NCI-H1105 treated with DMSO at 0.1 percent for 48 hours (cell line): ENCODE measurements at places on chromosomes 2 and 18.

DNA sequence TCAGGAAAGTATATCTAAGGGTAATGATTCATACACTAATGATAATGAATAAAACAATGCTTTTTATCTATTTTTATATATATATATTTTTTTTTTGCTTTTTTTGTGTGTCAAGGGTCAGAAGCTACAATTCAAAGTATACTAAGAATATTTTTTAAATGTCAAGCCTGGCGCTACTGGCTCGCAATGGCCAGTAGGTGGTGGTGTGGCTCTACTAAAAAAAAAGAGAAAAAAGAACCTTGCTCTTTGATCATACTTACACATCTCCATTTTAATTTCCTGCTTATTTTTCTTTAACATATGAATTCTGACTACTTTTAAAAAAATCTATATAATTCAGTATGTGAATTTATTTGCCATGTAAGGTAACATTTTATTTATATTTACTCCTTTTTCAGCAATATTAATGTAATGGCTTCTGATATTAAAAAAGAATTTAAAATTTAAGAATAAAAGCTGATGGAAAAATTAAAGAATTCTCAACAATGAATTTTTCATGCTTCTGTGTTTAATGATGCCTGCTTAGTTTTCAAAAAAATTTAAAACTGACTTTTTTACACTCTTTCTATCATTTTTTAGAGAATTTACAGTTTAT is 232.9 kb downstream of the GULP1 start:
- peak; percentile 47 for DNase-seq

DNA sequence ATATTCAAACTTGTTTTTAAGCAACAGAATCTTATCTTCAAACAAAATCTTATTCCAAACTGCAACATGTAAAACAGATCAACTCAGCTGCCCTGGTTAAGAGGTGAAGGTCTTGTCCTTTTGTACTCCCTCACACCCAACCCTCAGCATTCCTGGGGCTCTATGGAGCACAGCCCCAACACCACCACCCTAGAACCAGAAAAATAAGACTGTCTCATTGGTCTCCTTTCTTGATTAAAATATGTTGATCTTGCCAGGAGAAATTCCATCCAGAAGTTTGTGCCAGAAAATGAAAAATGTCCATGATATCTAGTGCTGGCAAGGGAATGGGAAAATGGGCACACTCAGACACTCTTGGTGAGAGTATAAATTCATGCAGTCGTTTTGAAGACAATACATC is 62.1 kb upstream of the TMEM17 start:
- DNase-seq, result no peak

DNA sequence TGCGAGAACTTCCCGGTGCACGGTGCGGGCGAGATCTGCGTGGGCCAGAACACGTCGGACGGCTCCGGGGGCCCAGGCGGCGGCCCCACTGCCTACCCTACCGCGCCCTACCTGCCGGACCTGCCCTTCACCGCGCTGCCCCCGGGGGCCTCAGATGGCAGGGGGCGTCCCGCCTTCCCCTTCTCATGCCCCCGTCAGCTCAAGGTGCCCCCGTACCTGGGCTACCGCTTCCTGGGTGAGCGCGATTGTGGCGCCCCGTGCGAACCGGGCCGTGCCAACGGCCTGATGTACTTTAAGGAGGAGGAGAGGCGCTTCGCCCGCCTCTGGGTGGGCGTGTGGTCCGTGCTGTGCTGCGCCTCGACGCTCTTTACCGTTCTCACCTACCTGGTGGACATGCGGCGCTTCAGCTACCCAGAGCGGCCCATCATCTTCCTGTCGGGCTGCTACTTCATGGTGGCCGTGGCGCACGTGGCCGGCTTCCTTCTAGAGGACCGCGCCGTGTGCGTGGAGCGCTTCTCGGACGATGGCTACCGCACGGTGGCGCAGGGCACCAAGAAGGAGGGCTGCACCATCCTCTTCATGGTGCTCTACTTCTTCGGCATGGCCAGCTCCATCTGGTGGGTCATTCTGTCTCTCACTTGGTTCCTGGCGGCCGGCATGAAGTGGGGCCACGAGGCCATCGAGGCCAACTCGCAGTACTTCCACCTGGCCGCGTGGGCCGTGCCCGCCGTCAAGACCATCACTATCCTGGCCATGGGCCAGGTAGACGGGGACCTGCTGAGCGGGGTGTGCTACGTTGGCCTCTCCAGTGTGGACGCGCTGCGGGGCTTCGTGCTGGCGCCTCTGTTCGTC is 1.7 kb downstream of the FZD7 start:
- no peak for DNase-seq

GRCh38 chr18:13163167-13163927 is 55.2 kb upstream of the LDLRAD4 start:
- DNase-seq, result no peak

DNA sequence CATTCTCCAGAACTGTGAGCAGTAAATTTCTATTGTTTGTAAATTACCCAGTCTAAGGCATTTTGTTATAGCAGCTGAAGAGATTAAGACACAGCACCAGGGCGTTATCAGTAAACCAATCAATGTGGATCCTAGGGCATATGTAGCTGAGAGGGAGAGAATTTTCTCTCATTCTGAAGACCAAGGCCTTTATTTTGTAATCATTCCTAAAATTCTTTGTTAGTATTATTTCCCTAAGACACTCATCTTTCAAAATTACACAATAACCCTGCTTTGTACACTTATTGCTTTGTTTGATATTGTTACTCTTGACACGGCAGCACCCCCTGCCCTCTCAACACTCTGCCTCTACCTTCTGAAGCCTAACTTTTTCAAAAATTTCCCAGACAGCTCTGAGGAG is 419.1 kb downstream of the SLC4A3 start:
- DNase-seq, result no peak

- DNase-seq, result no peak
Measured at GRCh38 chr18:48929941-48930713, 20.6 kb downstream of the SMAD7 start.

DNA sequence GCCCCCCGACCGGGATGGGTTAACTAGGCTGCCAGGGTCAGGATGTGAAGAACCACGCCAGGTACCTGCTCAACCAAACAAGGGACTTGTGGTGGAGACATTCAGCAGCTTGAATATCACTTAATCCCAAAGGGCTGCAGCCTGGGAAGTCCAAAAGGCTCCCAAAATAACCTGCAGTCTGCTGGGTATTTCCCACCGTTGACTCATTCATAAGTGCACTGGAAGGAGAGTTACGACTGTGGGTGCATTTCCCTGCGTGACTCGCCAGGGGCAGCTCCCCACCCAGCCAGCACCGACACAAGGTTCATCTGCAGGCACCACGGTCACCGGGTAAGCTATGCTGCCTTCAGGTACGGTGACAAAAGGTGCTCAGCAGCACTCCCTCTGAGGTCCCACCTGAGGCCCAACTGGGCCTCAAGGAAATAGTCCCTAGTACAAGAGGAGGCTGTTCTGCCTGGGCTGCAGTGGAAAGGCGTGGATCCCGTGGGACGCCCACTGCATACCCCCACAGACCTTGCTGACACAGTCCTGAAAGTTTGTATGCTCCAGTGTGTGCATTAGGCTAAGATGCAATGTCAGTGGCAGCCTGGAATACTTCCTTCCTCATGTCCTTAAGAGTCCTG is 86.5 kb downstream of the UXS1 start:
- no peak for DNase-seq

GRCh38 chr2:177550264-177551200 is 158.0 kb downstream of the AGPS start:
- no peak for DNase-seq

DNA sequence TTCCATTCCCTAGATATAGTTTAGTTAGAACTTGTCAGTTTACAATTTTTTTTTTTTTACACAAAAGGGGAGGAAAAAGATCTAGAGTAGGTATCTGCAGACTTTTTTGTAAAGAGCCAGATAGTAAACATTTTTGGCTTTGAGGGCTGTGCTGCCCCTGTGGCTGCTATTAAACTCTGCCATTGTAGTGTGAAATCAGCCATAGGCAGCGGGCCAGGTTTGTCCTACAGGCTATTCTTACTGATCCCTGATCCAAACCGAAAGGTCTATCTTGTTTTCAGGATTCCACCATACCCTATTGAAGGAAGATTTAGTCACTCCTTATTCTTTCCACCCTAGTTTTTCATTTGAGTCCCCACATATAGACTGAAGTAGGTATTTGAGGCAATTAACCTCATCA is 203.4 kb downstream of the RND3 start:
- DNase-seq, result no peak

- DNase-seq, result no peak
Measured at GRCh38 chr18:43389163-43389562, 111.9 kb upstream of the SYT4 start.

GRCh38 chr2:15047184-15047583 is 414.7 kb downstream of the LRATD1 start:
- DNase-seq, result no peak

DNA sequence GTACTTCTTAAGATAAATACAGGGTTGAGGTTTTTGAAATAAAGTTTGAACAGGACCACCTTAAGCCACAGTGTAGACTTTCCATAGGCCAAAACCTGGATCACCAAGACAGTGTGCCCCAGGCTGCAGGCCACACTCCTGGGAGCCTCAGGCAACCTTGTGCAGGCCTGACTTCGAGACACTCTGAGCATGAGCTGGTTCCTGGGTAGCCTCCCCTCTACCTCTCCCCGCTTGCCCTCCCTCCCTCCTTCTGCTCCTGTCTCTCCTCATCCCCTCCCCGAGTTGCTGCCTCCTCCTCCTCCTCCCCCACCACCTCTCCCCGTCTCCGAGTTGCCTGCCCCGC is 10.6 kb upstream of the PROC start:
- DNase-seq, result no peak

DNA sequence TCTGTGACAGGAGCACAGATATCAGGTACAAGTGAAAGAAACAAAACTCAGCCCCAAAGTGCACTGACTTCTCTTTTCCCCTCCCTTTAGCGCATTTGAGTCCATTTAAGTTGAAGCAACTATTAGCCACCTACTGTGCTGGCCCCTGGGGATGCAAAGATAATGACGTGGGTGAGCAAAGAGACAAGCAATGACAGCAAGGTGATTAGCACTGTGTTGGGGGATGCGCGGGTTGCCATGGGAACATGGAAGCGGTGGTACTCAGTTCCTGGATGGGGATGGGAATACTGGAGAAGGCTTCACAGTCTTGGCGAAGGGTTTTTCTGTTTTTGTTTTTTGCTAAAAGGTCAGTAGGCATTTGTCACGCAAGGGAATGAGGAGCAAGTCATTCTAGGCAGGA is 205.8 kb downstream of the LDLRAD4 start:
- DNase-seq, result no peak

DNA sequence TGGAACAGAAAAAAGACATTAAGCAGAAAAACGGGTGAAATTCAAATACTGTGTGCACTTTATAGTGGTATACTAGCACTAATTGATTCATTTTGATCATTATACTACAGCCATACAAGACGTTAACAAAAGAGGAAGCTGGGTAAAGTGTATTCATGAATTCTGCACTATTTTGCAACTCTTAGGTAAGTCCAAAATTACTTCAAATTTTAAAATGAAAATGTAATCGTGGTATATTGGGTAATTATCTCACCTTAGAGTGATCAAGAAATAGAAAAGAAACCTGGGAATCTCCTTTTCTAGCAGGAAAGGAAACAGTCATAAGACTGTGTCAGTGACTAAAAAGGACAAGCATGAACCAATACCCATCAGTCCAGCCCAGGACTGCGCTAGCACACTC is 5.4 kb downstream of the TGFBRAP1 start:
- no peak for DNase-seq

DNA sequence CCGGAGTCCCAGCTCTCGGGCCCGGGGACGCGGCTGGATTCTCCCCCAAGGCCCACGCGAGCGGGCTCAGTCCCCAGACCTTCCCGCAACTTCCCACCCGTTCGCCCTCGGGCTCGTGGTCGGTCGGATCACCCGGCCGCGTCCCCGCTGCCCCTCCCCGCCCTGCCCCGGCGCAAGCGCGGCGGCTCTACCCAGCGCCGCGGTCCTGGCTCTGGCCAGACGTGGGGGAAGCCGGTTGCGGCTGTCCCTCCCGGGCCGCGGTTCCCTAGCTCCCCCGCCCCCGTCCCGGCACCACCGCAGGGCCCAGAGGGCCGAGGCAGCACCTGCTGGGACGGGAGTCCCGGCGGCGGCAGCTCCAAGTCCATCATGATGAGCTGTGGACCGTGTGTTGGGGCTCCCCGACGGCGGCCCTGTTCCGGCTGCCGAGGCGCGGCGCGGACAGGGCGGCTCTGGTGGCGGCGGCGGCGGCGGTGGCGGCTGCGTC is 276 bp downstream of the NFE2L2 start:
- DNase-seq, result no peak

- DNase-seq, result no peak
Measured at GRCh38 chr2:84946204-84947009, 24.6 kb upstream of the KCMF1 start.

DNA sequence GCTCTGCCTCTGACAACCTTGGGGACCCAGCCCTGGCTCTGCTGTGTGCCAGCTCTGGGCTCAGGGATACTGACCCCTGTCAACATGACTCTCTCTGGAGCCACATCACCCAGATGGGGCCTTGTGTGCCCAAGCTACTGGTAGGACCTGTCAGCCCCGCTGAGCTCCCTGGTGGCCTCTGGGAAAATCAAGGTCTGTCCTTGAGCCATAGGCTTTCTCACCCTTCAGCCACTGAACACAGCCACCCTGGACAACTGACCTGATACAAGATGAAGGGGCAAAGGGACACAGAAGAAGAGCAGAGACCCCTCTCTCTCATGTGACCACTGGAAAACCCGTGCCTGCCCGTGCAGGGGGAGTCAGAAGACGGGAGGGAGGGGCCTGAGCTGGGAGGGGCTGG is 7.8 kb downstream of the CCDC74A start:
- no peak for DNase-seq

DNA sequence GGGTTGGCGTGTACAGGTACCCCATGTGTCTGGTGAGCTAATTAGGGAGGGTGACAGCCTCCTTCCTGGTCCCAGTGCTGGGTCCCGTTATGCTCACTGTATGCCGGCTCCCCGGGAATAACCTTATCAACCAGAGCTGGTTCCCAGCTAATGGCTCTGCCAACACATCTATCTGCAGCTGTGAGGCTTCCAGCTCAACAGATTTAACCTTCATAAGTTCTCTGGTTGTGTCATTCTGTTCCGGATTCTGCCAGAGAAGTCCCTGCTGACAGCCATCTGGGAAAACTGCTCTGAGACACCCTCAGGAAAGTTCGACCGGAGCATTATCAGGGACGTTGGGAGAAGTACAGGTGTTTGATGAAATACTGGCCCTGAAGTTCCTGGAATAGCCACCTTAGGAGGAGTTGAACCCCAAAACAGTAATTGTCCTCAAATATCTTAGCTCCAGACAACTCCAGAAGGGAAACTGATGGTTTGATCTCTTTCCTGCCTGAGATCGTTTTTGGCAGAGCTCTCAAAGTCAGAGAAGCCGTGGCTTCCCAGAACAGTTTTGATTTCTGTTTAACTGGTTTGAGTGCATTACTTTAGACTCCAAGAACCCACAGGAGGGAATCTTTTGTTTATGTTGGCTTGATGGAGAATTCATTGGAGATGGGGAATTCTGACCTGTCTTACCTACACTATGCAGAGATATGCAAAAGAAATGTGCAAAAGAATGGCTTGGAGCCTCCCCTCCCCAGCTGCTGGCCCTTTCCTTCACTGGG is 39.4 kb upstream of the TXNDC2 start:
- DNase-seq, result no peak

GRCh38 chr2:220280736-220281135 is 653.3 kb downstream of the SLC4A3 start:
- DNase-seq, result no peak
